BJ (cell line): ENCODE measurements at places on chromosomes 7 and 10. TPM values are rescaled to one million over a fixed set of nuclear protein-coding genes. Genes with fewer than 3 reads are reported as not detected.

DNA sequence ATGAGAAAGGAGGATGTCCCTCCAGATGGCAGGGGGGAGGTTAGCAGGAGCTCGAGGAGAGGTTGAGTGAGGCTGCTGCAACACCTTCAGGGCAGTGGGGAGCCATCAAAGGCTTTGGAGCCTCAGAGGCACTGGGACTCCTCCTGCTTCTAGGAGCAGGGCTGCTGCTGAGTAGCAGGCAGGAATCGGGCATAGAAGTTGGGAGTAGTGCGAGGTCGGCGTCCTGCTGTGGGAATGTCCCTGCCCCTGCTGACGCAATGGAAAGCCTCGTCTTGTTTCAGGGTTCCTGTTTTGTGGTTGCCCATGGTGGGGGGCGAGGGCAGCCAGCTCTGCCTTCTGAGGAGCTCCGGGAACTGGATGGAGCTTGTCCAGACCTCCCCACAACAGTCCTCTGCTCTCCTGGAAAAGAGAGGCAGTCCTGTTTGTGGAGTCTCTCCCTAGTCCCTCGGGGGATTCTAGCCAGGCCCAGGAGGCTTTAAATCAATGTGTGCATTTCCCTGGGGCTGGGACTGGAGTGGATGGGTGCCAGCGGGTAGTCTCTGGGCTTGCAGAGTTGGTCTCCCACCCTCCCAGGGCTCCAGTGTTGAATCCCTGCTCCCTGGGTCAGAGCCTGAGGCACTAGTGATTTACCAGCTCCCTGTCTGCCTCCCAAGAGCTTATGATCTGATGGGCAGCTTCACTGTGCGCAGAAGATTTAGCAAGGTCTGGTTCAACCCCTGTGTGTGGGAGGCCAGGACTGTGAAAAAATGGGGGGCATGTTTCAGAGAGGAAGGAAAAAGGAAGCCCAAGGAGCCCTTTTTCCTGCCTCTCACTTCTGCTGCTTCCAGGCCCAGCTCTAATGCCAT lies 98.7 kb upstream of the PPIF start:
- DNase-seq = no peak

- DNase-seq = no peak
Observed at GRCh38 chr10:43964486-43964885, 315.8 kb upstream of the ZNF32 start.

GRCh38 chr10:99912041-99912440 lies 97.7 kb downstream of the DNMBP start:
- DNase-seq = no peak

The C10orf67 gene
- polyA plus RNA-seq = 0.10 and 0.15 TPM in 2 replicates

The TUBB8 gene
- polyA plus RNA-seq = 0.10 TPM in 1 of 2 replicates, not detected in the other

The LRRC27 gene
- 8.4 and 10.5 TPM in 2 replicates for polyA plus RNA-seq

The POLD2 gene
- 54.8 and 87.2 TPM in 2 replicates for polyA plus RNA-seq

The MICALL2 gene
- 5.4 and 11.1 TPM in 2 replicates for polyA plus RNA-seq
